Activated T-helper 1 cell treated with anti-CD3 and anti-CD28 coated beads, Interleukin-2, amount 50 U/mL, for 16 hours (primary cell): ENCODE measurements at places on chromosomes 7 and 10.

DNA sequence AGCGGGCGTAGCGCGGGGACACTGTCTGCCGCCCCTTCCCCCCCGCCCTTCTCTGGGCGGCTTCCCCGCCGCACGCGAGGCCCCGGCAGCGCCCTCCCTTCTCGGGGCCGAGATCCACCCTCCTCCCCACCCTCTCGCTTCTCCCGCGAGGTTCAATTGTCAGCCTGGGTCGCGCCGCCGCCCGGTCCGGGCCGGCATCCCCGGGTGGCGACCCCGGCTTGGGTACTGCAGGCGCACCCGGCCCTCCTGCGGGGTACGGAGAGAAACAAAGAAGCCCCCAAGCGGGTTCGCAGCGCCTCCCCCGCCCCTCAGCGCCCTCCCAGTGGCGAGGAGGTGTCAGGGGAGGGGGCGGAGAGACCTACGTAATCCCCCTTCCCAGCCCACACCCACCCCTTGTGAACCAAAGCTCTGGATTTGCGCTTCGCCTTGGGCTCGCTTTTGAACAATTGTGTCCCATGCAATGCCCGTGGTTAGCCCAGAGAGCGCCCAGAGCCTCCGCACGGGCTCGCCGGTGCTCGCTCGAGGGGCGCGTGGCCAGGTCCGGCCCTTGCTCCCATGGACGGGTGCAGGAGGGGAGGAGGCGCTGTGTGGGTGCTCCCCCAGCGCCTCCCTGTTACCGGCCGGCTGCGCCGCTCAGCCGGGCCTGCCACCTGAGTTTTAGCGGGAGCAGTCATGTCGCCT, 634 bp downstream of the HECW1 start:
- DNase-seq: no peak

- no peak for DNase-seq
These were observed 105.2 kb downstream of the OSBPL3 start for GRCh38 chr7:24874791-24875190.

DNA sequence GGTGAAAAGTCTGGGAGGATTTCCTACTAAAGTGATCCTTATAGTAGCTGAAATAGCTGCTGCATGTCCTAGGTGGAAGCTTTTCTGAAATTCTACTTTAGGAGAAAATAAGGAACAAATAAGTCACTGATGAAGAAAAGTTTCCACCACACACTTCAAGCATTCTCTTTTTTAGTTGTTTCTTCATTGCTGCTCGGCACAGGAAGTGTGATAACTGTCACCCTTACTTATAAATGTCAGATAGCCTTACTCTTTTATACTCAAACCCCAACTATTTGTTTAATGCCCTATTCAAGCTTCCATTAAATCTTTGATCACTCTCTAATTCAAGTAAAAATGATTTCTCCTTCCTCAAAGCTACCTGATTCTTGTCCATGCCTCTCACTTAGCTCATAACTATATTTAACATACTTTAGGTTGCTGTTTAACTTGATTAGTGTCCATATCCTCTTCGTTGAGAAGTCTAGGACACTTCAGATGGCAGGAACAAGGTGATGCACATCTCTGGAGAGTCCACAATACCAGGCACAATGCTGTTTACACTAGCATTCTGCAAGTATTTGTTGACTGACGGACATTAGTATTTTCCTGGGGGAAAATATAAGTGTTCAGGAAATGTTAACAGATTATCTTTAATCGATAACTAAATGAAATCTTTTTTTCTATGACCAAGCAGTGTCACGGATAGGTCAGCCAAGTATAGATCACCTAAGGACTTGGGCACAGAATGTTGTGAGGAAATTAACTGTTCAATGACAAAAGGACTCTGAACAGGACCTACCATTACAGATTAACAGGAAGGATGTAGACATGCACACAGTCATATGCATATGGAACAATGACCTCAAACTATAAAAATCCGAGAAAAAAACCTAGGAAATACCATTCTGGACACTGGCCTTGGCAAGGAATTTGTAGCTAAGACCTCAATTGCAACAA, 67.4 kb downstream of the ZNF438 start:
- DNase-seq: no peak

DNA sequence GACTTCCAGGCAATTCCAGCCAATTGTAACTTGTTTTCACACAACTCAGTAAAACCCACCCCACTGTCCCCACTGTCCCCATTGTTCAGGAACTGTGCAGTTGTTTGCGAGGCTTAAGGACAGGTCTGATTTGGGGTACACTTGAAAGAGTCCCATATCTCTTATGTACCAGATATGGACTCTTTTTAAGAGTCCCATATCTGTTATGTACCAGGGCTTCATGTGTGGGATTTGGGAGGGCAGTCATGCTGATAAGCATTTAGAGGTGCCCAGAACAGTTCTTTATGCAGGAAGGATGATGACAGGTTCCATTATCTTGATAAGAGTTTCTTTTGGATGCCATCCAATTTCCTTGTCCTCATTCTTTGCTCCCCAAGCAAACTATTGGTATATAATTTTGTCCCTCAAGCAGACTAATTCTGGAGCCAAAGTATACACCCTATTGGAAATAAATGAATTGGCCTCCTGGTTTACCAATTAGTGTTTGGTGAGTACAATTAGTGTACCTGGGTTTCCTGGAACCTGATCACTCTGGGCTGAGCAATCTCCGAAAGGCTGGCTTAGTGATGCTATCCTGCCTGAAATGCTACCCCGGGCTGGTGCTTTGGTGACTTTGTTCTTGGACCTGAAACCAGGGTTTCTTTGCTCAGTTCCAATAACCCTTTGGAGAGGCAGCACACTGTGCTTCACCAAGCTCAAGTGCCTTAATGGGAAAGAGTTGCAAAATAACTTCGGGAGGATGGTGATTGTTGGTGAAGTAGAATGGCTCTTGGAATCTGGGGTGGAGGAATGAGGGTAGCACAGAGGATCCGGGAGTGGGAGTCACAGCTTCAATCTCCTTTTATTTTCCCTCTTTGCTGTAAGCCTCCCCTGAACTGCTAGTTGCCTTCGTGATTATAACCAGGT, 6.2 kb upstream of the DMBT1 start:
- no peak for DNase-seq

GRCh38 chr10:8554574-8554973, 500.1 kb downstream of the GATA3 start:
- no peak for DNase-seq

GRCh38 chr10:110822712-110823311, 48.9 kb upstream of the PDCD4 start:
- no peak for DNase-seq

- DNase-seq: no peak
These were observed 3.6 kb downstream of the SMARCD3 start for GRCh38 chr7:151244841-151245346.

GRCh38 chr7:77537778-77538280, 734 bp downstream of the PTPN12 start:
- DNase-seq: peak; percentile 6

DNA sequence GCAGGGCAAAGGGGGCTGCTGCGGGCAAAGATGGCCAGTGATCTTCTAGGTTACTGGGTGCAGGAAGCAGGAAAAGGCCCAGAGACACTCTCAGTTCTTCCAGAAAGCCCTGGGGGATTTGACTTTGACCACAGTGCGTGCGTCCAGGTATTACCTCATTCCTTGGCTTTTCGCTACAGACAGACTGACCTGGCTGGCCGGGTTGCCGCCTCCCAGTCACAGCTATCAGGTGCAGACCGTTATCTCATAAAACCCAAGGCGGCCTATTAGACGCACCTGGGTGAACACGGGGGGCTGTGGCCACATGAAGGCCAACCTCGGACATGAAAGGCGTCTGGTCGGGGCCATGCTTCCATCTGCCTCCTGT, 80.3 kb downstream of the FOXL3 start:
- no peak for DNase-seq

DNA sequence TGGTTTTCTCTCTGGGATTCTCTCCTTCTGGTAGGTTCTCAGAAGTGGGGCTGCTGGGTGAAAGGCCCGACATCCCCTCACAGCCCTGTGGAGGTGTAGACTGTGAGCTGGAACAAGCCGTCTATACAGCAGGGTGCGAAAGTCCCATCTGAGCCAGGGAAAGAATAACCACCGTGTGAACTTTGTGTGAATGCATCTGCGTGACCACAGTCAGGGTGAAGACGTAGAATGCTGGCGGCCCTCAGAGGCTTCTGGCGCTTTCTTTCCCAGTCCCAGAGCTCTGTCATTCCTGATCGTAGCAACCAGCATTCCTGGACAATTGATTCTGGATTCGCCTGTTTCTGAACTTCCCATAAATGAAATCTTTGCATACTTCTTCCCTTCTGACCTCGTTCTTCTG, 30.0 kb downstream of the ELFN1 start:
- DNase-seq: no peak

DNA sequence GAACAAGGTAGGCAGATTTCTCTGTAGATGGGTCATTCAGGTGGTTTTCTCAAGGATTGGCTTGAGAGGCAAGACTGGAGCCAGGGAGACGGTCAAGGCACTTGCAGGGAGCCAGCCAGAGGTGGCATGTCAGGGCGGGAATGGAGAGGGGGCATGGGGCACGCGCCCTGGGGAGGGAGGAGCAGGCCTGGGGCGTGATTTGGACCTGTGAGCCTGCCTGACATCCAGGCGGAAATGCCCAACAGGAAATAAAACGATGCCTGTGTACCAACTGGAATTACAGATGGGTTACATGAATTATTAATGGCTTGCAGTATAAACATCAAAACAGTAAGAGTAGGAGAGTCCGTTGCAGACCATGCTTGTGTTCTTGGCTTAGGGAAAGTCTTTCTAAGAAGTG, 8.6 kb upstream of the SUN1 start:
- no peak for DNase-seq

- no peak for DNase-seq
These were observed 179.9 kb downstream of the MGMT start for GRCh38 chr10:129646973-129647372.

DNA sequence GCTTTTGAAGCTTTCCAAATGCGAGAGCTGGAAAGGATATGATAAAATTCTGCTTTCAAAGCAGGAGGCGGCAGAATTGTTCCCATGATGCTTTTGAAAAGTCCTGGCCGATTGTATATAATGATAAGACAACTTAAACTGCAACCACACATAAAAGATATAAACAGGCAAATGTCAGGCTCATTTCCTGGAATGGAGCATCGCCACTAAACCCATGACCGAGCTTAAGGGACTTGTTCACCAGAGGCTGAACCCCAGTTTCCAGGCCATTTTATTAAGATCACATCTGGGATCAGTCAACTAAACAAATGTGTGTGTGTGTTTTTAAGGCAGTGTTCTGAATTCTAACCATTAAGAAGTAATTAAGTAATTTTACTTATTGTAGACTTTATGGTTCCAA, 131.6 kb downstream of the ITGA8 start:
- no peak for DNase-seq

DNA sequence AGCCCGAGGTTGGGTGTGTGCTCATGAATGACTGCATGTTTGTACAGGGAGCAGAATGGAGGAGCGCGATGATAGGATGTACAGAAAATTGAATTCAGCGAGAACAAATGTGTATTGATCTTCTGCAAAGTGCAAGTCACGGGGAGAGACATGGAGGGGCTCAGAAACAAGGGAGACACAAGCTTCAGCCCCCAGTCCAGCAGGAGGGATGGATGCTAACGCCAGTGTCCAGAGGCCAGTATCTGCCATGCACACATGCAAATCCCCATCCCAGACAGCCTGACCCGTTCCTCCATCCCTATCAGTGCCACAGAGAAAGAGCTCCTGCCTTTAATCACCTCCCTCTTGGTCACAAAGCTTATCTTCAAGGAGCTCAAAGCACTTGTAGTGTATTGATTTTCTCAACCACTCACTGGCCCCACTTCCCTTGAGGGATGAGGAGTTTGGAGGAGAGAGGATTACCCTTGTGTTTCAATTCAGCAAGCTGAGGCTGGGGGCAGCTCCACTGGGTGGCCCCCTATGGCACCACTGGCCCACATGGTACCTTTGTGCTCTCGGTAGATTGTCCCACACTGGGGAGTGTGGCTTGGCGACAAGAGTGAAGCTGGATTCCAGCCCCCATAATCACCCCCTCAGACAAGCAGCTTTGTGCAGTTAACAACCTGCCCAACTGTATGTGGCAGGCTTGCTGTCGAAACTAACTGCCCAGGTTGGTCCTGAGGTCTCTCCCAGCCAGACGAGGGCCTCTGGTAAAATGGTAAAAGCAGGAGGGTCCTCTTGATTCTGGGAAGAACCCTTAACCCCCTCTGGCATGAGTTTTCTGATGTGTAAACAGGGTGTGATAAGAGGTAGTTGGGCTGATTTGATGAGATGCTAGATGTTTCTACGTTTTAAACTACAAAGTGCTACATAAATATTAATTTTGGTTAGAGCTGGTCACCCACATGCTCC, 151.6 kb upstream of the UNC5B start:
- no peak for DNase-seq

- no peak for DNase-seq
These were observed 36.6 kb downstream of the ERCC6 start for GRCh38 chr10:49502358-49502757.

DNA sequence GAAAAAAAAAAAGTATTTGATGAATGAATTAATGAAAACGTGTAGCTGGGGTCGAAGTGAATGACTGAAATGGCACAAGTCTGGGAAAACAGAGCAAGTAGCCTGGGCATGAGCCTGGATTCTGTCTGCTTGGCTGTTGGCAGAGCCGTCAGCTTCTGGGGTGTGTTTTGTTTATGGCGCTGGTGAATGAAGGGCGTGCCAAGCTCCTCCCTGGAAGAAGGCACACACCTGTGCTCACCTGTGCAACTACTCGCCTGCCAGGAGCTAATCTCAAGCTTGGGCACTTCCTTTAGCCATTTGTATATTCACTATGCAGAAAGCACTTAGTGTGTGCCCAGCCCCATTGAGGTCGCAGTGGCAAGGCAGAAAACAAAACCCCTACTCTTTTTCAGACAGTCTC, 74.1 kb downstream of the GTF2IRD1 start:
- DNase-seq: no peak

DNA sequence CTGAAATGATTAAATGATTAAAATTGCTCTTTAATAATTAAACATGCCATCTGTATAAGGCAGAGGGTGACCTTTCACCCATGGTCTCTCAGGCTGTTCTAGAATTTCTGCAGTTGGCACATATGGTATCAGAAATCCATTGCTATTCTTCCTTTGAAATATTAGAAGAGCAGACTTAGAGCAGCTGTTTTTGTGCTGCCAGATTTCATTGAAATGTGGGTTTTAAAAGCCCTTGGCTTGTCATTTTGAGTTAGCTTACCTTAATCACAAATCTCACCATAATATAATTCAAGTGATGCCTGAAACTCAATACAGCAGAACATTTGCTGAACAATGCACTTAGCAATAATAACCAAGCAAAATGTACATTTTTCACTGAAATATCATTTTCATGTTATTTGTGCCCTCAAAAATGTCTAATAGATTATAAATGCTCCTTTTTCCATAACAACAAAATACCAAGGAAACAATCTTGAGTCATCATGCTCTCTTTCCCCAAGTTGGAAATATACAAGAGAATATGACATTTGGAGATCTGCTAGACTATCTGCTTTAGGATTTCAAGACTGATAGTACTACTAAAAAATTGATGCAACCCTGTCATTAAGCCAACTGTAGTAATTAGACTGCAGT, 16.1 kb upstream of the PTTG1IP2 start:
- no peak for DNase-seq

DNA sequence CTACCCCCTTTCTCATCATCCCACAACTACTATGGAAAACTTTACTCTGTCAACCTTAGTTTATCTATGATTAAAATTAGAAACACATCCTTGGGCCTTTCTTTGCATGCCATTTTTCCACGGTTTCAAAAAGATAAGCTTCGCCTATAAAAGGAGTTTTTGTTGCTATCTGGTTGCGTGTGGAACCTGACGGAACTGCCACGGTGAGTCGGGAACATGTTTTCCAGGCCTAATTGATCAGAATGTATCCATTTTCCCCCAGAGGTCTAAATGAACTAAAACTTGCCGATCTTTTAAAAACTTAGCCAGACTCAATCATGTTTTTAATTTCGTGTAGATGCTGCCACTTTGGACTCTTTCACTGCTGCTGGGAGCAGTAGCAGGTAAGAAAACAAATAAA, at the start of gene PNLIP:
Gene PNLIP, plus strand, starts transcription at position 176 of the 400 bp plus-strand sequence. Its CDS starts 162 bp downstream, at position 338.
- no peak for DNase-seq
